Germinal center (tissue), 1 donor: ENCODE measurements at places on chromosomes 7 and 10.

DNA sequence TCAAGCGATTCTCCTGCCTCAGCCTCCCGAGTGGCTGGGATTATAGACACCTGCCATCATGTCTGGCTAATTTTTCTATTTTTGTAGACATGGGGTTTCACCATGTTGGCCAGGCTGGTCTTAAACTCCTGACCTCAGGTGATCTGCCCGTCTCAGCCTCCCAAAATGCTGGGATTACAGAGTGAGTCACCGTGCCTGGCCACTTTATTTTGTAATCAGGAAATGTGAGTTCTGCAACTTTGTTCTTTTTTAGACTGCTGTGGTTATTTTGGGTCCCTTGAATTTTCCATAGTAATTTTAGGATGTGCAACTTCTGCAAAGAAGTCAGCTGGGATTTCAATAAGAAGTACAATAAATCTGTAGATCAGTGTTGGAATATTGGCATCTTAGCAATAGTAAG lies 96.8 kb downstream of the CYTH3 start:
- DNase-seq: no peak

- DNase-seq: no peak
Measured at GRCh38 chr7:105790996-105791395, 85.4 kb downstream of the ATXN7L1 start.

DNA sequence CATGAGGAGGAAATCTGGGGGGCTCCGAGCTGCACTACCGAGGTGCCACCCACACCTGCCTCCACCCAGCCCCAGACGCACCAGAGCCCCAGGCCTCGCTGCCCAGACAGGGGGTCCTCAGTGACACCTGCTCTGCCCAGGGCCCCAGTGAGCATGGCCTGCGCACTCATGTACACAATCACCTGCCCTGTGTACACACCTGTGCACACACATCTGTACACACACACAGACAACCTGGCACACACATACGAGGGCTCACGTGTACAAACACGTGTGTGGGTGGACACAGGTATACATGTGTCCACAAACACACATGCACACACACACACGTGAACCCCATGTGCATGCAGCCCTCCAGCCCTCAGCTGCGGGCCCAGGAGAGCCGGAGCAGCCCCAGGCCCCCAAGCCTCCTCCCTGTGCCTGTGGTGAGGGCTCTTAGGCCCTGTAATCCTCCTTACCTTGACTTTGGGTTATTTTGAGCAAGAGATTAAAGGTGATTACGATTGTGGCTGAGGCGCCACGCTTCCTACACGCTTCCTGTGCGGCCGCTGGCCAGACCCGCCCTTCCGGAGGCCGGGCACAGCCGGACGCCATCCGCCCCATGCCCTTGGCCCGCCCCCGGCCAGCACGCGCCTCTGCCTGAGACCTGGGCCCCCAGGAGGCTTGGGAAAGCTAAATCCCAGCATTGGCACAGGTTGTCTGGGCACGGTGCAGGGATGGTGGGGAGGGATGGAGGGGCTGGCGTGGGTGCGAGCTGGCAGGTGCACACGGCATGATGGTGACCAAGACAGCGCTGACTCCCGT lies 71.9 kb downstream of the ELFN1 start:
- no peak for DNase-seq

GRCh38 chr7:154423231-154423630 lies 371.0 kb downstream of the DPP6 start:
- no peak for DNase-seq

DNA sequence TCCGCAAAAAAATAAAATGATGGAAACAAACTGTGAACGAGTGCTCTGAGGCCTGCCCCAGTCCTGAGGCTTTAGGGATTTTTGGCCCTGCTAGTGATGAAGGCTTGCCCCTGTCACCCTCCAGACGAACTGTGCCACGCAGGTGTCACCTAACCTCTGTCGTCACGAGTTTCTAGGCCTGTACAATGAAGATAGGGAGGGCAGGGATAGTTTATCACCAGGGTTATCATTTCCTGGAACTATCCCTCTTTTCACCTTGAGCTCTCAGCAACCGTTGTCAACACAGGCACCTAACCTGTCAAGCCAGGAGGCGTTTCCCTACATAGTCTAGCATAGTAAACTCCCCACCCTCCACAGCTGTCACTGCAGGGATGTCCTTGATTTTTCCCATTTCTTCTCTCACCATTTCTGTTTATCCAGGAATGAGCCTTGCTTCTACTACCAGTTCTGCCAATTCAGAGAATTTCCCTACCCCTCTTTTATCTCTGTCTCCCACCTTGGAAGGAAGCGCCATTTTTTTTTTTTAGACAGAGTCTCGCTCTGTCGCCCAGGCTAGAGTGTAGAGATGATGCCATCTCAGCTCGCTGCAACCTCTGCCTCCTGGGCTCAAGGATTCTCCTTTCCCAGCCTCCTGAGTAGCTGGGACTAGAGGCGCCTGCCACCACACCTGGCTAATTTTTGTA lies 2.2 kb upstream of the ACHE start:
- DNase-seq: no peak

DNA sequence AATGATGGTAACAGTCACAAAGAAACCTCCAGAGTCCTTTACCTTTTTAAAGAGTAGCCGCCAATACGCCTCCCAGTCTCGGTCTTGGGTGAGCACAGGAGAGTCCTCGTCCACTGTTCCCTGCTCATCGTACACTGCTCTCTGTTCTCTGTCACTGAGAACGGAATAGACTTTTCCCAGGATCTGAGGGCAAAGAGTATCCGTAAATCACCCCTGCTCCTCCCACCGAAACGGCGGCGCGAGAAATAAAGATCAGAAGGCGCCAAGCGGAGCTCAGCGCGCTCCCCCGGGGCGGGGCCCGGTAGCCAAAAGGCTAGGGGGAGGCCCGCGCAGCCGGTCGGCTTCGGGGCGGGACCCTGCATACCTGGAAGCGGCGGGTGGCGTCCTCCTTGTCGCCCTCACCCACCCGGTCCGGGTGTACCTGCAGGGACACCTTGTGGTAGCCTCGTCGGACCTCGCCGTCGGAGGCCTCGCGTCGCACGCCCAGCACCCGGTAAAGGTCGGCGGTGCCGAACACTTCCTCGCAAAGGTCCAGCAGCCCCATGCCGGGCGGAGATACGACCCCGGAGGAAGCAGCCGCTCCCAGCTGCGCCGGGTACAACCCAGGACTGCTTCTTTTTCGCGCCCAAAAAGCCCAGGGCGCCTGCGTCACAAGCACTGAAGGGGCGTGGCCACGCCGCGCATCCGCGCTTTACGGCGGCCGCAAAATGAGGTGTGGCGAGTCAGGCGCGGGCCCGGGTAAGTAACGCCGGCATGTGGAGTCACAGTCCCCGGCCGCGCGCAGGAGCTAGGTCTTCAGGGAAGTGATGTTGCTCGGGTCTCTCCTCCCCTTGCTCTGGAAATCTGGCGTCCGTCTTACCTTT lies at the start of gene DNAJC9:
Gene DNAJC9, minus strand, starts transcription at position 610 of the 863 bp plus-strand sequence. Its CDS starts 66 bp downstream, at position 544.
- DNase-seq: peak; percentile 93

GRCh38 chr7:74653686-74654181 lies 3.8 kb upstream of the GTF2I start:
- no peak for DNase-seq

DNA sequence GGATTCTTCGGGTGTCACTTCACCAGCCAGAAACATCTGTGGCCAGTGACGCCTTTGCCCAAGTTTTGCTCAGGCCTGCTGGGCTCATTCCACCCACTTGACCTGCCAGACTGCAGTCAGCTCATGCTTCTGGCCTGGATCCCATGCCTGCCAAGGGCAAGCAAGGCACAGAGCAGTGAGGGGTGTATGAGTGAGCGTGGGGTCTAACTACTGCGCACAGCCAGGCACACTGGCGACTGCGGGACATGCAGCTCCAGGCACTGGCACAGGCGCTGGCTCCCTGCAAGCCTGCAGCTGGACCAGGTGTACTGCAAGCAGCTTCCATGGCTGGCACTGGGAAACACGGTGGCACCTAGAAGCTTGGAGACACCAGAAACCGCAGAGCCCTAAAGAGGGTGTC lies 80.1 kb downstream of the MTERF1 start:
- DNase-seq: no peak
